ENCODE measurements at places on chromosomes 5 and 9.
A peak's percentile ranks its signal among the peaks of the same experiment; 100 is the strongest.

DNA sequence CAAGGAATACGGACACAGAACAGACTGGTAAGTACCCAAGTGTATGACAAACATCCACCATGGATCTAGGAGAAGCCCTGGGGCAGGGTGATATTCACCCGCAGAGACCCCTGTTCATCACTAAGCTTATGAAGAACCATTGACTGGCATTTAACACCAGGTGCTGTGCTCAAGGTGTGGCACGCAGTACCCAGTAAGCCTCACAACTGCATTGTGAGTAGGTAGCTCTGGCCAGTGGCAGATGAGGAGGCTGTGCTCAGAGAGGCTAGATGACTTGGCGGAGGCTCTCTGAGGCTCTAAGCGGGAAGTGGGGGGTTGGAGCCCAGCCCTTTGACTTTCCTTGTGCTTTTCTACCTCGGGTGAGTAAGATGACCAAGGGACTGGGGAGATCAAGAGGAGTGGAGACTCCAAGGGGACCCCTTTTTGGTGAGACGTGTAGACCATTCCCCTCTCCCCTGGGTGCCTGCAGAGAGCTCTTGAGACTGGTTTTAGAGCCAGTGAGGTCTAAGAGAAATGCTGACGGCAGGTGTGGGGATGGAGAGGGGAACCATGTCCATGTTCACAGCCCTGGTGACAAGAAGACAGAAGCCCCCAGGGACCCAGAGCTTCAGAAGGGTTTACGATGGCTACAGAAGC is 70.8 kb downstream of the IL6ST start:
- DNase-seq = peak; percentile 38

GRCh38 chr9:5593904-5594303 is 35.0 kb upstream of the RIC1 start:
- DNase-seq = no peak

DNA sequence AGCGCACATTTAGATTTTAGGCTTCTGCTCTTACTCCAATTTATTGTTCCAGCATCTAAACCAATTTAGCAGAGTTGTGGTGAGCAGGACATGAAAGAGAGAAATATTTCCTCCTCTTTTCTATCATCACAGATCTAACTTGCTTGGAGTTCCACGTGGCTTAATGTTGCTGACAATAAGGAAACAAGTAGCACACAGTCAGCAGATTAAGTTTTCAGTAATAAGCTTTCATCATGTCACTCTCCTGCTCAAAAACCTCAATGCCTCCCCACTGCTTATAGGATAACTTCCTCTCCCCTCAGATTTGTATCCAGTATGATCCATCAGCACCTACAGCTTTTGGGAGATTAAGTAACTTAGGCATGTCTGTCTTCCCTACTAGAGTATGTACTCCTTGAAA is 10.4 kb upstream of the SSBP2 start:
- DNase-seq = no peak

DNA sequence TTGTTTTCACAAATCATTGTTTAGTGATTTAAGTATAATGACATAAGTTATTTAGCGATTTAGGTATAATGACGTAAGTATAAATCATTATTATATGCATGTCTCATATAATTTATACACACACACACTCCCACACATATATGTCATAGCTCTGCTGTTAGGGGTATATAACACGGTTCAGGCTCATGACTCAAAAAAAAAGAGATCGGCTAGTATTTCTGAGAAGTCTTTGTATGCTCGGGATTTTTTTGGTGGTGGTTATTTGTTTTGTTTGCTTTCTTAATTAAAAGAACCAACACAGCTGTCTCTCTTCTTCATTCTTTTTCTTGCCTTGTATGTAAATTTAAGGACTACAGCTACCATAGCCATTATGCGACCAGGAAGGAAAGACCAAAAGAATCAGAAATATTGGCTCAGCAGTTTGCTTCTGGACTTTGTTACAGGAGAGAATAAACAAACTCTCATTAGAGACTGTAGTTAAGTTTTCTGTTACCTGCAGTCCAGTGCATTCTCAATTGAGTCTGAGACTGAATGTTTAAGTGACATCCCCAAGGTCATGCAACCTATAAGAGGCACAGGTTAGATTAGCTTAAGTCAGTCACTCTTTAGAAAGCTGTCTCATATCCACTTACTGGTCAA is 83.2 kb upstream of the NREP start:
- DNase-seq = no peak

- DNase-seq = no peak
Measured at GRCh38 chr5:135333732-135334515, 65.1 kb downstream of the MACROH2A1 start.

DNA sequence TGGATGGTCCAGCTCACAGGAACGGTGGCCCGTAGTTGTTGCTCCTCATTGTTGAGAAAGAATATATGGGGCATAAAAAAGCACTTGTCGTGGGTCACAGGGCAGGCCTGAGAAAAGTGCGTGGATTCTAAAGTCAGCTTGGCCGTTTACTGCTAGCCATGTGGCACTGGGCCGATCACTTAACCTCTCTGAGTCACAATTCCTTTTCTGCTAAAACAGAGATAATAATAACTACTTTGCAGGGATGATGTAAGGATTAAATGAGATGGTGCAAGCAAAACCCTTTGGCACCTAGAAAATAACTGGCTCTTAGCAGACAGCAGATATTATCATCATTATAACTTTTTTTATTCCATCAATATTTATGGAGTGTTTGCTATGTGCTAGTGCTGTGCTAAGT is 579.7 kb downstream of the CCDC171 start:
- DNase-seq = no peak

- DNase-seq = no peak
Measured at GRCh38 chr5:126801992-126802294, 25.0 kb downstream of the LMNB1 start.

DNA sequence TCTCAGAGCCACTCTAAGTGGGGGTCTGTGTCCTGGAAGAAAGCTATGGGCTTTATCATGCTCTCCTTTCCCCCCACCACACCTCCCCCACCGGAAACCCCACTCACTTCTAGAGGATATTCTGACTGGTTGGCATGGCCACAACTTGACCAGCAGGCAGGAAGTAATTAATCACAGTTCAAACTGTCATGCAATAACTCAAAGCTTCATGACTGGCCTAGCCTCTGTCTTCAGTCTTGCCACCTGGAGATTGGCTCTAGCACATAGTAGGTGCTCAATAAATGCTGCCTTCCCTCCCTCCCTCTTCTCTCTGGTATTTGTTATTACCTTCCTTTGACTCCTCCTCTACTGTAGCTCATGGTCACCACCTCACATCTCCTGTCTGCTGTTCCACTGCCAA is 124.7 kb downstream of the GABBR2 start:
- DNase-seq = no peak

GRCh38 chr5:133544346-133544745 is 68.0 kb downstream of the FSTL4 start:
- no peak for DNase-seq

GRCh38 chr5:66958980-66959641 is 237.5 kb downstream of the CD180 start:
- no peak for DNase-seq

GRCh38 chr5:39605145-39605544 is 180.4 kb upstream of the DAB2 start:
- no peak for DNase-seq

DNA sequence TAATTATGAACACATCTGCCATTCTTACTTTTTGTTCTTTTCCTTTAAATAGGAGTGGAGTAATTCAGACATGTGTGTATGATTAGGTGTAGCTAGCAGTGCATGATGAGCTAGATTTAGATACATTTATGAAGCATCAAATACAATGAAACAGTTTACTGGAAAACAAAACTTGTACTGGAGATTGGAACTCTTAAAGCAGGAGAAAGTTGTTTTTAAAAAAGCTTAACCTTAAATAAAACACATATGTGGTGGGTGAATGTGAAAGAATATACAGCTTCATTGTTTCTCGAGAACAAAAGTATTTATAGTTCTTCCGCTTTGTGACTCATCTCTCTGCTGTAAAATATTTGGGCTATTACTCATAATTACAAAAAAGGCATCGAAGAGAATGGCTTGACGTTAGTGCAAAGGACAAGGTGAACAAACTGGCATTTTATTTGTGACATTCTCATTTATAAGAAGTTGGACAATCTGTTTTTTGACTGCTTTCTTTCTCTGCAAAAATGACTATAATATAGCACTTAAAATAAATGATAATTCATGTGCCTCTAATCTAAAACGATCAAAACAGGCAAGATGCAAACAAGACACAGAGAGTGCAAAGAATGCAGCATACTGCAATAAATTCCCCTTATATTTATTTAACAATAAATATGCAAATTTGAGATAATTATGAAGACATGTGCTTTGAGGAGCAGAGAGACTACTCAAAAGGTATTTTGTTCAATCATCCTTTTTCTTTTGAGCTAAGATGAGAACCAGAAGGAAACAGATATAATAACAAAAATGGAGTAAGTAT is 478.8 kb downstream of the CETN3 start:
- no peak for DNase-seq

- DNase-seq = no peak
Measured at GRCh38 chr5:154449786-154450185, 4.0 kb downstream of the SAP30L start.

- no peak for DNase-seq
Measured at GRCh38 chr5:179620703-179621350, 2.6 kb downstream of the HNRNPH1 start.

DNA sequence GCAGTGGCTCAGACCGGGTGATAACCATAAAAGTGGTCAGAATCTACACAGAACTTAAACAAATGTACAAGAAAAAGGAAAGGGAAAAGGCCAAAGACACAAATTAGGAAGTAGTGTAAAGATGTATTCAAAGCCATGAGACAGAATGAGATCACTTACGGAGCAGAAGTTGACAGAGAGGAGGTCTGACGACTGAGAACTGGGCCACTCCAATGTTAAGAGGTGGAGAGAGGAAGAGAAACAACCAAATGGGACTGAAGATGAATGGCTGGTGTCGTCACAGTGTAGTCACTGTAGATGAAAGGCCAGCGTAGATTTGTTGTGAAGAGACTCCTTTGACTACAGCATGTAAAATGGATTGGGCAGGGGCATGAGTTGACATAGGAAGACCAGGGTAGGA is 114.4 kb downstream of the DROSHA start:
- no peak for DNase-seq

DNA sequence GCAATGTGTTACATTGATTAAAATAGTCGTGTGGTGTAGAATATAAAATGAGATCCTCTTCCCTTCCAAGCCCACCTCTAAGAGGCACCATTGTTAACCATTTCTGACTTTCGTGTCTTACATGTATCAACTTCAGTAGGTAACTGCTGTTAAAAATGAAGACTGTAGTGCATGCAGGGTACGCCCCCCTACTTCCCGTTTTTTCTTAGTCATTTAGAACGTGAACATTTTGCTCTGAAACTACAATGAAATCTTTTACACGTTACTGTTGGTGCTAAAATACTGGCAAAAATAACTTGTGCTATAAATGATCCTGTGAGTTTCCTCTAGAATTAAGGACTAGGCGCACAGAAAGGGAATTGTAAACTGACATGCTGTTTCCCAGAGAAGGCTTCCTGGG is 41.5 kb downstream of the WNK2 start:
- no peak for DNase-seq

DNA sequence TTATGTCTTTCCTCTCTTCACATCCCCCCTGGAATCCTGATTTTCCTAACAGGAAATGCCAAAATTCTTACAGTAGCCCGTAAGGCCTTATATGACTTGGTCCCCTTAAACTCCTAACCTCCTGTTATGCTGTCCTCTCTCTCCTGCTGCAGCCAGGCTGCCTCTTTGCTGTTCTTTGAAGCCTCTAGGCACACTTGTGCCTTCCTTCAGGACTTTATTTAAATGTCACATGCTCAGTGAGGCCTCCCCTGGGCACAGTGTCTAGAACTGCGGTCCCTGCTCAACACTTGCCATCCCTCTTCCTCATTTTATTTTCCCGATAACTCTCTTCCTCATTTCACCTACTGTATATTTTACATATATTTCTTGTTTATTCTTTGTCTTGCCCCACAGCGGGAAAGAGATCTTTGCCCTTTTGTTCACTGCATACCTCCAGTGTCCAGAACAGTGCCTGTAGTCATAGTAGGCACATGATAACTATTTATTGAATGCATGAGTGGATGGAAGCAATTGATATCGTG is 5.5 kb upstream of the SHB start:
- DNase-seq = peak; percentile 57

- no peak for DNase-seq
Measured at GRCh38 chr9:136927343-136928271, 16.9 kb downstream of the FBXW5 start.

- DNase-seq = no peak
Measured at GRCh38 chr5:39376293-39376714, 12.0 kb upstream of the C9 start.

DNA sequence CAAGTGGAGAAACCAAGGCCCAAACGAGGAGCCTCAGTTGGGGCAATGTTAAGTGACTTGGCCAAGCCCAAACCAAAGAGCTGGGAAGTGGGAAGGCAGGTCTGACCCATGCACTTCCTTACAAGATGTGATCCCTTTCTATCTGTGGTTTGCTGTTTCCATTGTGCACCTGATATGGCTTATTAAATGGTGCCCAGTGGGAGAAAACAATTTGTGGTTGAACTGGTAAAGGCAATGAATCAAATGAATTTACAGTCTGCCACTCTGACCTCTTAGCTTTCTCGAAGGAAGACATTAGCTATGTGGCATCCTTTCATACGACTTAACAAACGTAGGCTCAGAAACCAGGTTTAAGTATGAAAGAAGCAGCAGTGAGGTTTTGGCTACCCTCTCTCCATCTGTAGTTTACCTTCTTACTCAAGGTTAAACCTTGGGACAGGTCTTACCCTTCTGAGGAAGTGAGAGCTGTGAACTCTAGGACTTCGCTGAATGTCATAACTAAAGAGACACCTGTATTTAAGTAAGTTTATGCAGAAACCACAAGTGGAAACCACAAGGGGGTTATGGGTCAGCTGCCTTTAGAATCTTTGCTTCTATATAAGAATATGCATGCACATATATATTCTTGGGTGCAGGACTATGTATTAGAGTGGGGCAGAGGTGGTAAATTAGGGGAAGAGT is 100.5 kb upstream of the SPATA31D4 start:
- no peak for DNase-seq

- no peak for DNase-seq
Measured at GRCh38 chr5:17448877-17449276, 49.2 kb upstream of the TAF11L2 start.

GRCh38 chr5:33160871-33161270 is 279.9 kb upstream of the TARS1 start:
- no peak for DNase-seq

DNA sequence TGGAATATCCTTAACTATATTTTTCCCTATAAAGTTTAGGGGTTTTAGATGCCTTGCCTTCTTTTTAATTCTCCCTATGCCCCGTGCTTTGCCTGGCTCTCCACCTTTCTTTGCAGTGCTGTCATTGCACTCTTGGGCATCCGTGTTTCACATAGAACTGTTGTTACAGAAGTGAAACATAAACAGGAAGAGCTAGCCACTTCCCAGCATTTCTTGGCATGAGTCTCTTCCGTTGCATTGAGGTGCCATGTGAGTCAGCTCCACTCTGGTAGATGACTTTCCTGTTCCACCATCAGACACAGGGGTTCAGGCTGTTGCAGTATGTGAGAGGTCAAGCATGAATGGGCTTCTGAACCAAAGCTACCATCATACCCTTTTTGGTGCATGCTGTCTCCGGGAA is 73.4 kb downstream of the ANGPTL2 start:
- DNase-seq = peak; percentile 72

- no peak for DNase-seq
Measured at GRCh38 chr9:36922548-36922947, 111.5 kb downstream of the PAX5 start.

Measured in right atrium auricular region (tissue), 2 donors.